ENCODE measurements at places on chromosomes 7 and 10.
A peak's percentile ranks its signal among the peaks of the same experiment; 100 is the strongest.

GRCh38 chr7:108455551-108455997 is 662 bp downstream of the NRCAM start:
- no peak for DNase-seq

- DNase-seq, result no peak
These were observed 275.6 kb downstream of the SNX10 start for GRCh38 chr7:26567266-26567665.

DNA sequence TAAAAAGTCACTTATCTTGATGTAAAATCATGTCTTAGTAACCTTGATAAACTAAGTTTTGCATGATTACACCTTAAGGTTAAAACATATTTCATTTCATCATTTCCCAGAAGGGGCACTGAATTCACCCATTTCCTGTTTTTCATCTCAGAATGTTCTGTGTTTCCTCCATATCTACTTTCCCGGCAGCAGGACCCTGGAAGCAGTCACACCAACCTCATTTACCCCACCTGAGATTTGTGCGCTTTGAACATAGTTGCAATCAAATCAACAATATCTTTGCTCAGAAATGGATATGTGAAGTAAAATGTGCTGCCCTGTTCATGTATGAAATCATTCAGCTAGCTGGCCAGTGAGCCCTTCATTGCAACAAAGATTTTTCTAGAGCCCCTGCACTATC is 46.8 kb downstream of the IKZF1 start:
- DNase-seq, result no peak

DNA sequence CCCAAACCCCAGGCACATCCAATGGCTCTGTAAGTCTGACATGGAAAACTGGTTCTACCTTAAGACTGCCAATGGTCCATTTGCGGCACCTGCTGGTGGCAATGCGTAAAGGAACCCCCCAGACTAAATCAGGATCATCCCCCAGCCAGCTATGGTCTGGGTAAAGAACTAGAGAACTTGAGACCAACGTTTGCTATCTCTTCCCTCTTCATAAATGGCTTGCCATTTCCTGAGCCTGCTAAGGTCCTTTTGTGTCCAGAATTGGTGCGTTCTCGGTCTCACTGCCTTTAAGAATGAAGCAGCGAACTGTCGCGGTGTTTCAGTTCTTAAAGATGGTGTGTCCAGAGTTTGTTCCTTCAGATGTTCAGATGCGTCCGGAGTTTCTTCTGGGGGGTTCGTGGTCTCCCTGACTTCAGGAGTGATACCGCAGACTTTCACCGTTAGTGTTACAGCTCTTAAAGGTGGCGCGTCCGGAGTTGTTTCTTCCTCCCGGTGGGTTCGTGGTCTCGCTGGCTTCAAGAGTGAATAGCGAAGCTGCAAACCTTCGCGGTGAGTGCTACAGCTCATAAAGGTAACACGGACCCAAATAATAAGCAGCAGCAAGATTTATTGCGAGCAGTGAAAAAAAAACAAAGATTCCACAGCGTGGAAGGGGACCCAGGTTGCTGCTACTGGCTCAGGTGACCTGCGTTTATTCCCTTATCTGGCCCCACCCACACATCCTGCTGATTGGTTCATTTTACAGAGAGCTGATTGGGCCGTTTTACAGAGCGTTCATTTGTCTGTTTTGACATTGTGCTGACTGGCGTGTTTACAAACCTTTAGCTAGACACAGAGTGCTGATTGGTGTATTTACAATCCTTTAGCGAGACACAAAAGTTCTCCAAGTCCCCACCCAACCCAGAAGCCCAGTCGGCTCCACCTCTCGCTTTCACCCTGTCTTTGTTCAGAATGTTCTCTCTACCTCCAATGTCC is 95.4 kb downstream of the ELMO1 start:
- DNase-seq, result peak; percentile 47

DNA sequence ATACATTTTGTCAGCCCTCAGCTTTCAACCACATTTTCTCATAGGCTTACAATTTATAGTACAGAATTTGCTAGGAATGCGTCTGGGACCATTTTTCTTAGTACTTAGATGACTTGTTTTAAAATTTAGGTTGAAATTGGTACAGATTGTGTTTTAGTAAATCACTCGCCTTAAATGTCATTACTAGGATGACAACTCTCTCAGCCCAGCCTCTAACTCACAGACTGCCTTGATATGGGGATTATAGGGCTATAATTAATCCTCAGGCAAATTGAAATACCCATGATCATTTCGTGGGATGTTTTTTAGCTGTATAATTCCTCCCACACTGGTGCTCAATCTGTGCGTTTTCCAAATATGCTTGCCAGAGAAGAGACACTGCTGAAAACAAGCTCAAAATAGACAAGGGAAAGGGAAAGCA is 299.7 kb upstream of the AKR1E2 start:
- no peak for DNase-seq
